ENCODE measurements at places on chromosomes 3 and 15.

DNA sequence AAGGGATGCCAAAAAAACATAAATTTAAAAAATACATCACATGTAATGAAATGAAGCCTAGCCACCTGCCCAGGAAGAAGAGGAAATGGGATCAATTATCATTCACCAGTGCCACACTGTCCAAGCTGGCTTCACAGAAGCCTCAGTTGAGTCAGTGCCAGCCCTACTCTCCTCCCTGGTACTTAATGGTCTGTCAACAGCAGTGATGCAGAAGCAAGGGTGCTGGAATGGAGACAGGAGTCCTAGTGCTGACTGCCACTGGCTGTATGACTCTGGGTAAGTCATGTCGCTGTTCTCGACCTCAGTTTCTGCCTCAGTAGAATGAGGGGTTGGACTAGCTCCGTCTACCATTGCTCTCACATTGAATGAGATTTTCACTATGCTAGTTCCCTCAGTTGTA, 78.5 kb upstream of the LARS2 start:
- no peak for DNase-seq

- no peak for DNase-seq
Observed at GRCh38 chr3:151309566-151309965, 7.1 kb downstream of the GPR87 start.

GRCh38 chr15:49530092-49530491, 90.5 kb downstream of the FAM227B start:
- no peak for DNase-seq

GRCh38 chr15:61524086-61524485, 295.0 kb upstream of the RORA start:
- DNase-seq, result no peak

DNA sequence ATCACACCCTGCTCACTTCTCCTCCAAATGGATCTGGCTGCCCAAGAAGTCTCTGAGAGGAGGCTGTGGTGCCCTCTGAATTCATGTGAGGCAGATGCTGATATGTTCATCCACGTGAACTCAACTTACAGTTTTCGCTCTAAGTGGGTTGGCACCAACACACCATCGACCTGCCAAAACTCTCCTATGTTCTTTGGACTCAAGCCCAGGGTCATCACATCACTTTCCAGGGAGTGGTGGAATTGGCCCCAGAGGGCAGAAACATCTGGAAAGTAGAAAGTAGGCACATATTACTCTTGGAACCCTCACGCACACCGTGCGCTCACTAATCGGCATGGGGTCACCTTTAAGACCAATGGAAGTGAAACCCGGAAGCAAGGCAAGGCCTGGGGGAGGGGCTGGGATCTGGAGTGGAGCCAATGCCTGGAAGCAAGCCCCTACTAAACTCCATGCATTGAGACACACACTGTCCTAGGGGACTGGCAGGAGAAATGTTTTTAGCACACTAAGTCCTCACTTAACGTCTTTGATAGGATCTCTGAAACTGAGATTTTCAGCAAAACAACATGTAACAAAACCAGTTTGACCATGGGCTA, 41.4 kb downstream of the SSUH2 start:
- DNase-seq, result no peak

DNA sequence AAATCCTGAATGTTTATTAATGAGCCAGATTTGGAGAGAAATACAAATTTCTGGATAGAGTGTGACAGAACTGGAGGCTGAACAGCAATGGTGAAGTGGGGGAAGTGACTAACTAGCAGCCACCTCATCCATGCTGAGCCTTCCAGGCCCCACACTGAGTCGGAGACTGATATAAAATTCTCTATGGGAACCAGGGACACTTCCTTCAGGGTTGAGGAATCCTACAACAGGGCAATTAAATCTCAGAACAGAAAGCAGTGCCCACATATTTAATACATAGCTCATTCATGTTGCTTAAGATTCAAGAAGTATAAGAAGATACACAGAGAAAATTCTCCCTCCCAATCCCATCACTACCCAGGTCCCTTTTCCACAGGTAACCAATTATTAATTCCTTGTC, 49.3 kb downstream of the HACD2 start:
- DNase-seq, result peak; percentile 49

DNA sequence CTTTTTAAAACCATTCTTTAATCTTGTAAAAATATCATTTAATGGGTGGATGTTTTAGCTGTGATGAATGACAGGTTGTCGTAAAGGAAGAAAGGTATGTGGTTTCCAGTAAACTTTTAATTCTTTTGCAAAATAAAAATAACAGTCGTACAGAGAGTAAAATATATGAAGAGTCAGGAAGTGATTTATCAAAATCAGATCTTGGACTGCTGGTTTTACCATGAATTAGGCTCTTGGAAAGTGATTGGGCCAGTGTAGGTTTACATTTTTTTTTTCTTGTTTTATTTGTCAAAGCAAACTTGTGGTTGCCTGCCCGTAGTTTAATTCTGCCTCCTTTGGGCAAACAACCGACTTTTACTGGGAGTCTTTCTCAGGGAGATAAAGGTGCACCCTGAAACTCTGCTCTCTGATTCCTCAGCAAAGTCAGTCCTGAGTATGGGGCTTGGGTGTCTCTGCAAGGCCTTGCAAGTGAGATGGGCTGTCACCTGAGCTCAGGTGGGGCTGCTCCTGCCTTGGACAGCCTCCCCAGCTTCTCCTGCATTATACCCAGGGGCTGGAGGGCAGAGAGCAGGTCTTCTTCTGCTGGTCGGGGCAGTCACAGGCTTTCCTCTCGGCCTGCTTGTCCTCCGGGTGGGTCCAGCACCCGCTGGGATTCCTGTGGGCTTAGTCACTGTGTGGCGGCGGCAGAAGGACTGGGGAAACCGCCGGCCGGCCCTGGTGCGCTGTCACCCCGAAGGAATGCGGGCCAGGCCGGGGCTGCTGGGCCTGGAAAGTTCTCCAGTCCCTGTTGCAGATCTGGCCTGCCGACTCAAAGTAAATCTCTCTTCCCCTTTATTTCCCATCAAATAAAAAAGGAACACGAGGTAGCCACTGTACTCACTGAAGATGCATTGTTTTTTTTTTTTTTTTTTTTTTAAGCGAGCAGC, 79.0 kb downstream of the IGF1R start:
- peak; percentile 80 for DNase-seq

Measured in HS-5 (cell line).